ENCODE measurements at places on chromosomes 7 and 10. TPM values are rescaled to one million over a fixed set of nuclear protein-coding genes. Genes with fewer than 3 reads are reported as not detected.
A peak's percentile ranks its signal among the peaks of the same experiment; 100 is the strongest.

DNA sequence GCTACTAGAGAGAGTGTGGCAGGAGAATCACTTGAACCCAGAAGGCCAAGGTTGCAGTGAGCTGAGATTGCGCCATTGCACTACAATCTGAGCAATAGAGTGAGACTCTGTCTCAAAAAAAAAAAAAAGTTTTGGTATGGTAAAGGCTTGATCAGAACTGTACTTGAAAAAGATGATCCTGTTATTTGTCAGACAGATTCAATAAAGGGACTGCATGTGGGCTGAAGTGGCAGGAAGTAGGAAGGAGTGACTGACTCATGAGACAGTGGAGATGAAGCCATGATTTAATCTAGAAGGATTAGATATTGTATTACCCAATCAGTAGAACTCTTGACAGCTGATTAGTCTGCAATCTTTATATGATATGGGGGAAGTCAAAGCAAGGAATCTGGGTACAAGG lies 2.7 kb upstream of the TMEM254 start:
- H3K4me1 ChIP-seq, result peaks cover 16% of the 10 kb centered on the region
- peaks cover 5% of the 10 kb centered on the region for H3K36me3 ChIP-seq
- H3K4me3 ChIP-seq, result no peak overlapping the region
- no peak for DNase-seq
- H3K27me3 ChIP-seq, result no peaks in the 10 kb centered on the region
- no peak overlapping the region for H3K27ac ChIP-seq

DNA sequence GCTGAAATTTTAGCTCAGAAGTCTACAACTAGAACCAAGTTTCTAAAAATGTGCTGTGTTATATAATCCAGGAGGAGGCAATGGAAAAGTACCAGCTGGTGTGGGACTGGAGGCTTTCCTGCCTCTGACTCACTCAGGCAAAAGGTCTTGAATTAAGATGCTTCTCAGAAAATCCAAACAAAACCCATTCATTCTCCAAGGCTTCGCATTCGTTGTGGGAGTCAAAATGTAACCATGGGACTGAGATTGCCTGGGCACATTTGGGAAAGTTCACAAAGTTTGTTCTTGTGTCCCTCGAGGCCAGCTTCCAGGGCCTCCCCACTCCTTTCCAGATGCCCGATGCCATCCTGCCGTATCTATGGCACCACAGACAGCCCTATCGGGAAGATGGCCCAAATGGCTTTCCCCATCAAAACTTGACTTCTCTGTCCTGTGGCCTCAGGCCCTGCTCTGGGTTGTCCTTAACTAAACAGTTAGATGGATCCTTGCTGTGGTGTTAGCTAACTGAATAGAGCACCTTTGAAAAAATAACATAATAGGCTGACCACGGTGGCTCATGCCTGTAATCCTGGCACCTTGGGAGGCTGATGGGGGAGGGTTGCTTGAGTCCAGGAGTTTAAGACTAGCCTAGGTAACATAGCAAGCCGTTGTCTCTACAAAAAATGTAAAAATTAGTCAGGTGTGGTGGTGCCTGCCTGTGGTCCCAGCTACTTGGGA lies 180.5 kb downstream of the PFKFB3 start:
- DNase-seq, result no peak
- H3K4me3 ChIP-seq, result no peak overlapping the region
- peaks cover 18% of the 10 kb centered on the region for H3K36me3 ChIP-seq
- no peaks in the 10 kb centered on the region for H3K27me3 ChIP-seq

TMEM184A gene
- total RNA-seq, result 5.0 TPM

- peaks cover 2% of the 10 kb centered on the region for H3K27me3 ChIP-seq
- no peaks in the 10 kb centered on the region for H3K36me3 ChIP-seq
Observed at GRCh38 chr7:139032473-139032872, 3.4 kb downstream of the ZC3HAV1L start.

LEP gene
- not detected for total RNA-seq

DNA sequence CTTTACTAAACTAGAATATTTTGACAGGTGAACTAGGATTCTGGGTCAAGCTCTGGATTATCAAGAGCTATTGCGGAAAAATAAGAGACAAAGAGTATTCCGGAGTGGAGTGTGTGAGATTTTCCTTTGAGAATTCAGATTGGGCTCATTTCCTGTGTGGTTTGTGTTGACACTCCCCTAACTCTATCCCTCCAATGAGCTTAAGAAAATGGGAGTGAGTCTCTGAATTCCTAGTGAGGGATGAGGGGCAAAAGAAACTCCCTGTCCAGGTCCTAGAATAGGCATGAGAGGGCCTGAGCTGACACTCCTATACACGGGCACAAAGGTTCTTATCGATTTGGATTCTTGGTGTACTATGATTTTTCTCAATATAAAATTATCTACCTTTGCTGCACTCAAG lies 10.2 kb downstream of the KLF14 start:
- no peaks in the 10 kb centered on the region for H3K36me3 ChIP-seq
- no peak overlapping the region for H3K27ac ChIP-seq
- DNase-seq, result no peak

DNA sequence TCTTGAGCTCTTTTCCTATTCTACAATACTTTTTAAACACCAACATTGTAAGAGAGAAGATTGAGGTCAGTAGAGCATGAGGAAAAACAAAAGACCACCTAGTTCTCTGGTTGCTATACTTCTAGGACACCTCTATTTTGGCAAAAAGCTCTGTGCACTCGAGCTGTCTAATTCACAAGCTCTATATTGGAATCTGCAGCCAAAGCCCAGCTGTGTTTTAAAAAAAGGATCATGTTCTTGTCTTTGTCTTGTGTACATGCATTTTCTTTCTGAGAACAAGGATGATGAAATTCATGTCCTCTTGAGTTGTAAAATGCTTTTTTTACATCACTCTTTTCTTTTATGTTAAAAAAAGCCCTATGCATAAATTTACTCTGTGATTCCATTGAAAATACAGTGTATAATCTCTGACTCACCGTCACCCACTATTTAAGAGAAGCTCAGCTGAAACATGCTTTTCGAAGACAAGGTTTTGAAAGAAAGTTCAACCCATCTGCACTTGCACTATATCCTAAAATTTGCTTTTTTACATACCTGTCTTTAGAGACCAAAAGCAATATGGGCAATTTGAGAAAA lies 215.5 kb upstream of the VSTM2A start:
- H3K36me3 ChIP-seq, result no peaks in the 10 kb centered on the region
- H3K27ac ChIP-seq, result no peak overlapping the region
- no peak overlapping the region for H3K4me3 ChIP-seq
- no peaks in the 10 kb centered on the region for H3K27me3 ChIP-seq
- H3K4me1 ChIP-seq, result no peaks in the 10 kb centered on the region
- no peak for DNase-seq

TECTB gene
- total RNA-seq, result not detected

DNA sequence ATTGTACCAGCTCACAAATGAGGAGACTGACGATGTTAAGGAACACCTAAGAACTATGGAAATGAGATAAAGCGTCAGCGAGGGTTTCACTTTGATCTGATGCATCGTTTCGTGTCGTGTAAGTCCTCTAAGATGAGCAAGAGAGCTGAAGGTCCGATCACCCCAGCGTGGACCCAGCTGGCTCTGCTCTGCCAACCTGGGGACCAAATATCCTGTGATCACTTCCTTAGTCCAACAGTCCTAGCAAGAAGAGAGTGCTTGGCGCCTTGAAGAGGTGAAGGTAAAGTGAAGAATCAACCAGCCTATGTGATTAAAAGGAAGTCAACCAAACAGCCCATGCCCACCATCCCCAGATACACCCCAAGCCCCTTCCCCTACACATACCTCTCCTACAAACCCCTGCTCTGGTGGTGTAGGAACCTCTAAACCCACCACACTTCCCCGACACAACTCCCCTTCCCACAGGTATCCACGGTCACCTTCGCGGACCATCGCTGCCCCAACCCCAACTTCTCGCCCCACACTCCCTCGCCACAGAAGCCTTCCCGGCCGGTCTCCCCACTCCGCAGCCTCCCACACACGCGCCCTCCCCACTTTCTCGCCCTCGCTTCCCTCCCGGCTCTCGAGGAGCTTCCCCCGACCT lies 722 bp downstream of the UPF2 start:
- H3K36me3 ChIP-seq, result no peaks in the 10 kb centered on the region
- DNase-seq, result no peak
- peaks cover 20% of the 10 kb centered on the region for H3K4me1 ChIP-seq
- H3K27me3 ChIP-seq, result peaks cover 2% of the 10 kb centered on the region
- H3K4me3 ChIP-seq, result peak overlapping the region; percentile 87

GRCh38 chr10:127275793-127276450 lies 79.5 kb upstream of the INSYN2A start:
- H3K27ac ChIP-seq, result no peak overlapping the region
- no peak for DNase-seq
- H3K27me3 ChIP-seq, result no peaks in the 10 kb centered on the region
- H3K4me1 ChIP-seq, result no peaks in the 10 kb centered on the region
- no peak overlapping the region for H3K4me3 ChIP-seq

DNA sequence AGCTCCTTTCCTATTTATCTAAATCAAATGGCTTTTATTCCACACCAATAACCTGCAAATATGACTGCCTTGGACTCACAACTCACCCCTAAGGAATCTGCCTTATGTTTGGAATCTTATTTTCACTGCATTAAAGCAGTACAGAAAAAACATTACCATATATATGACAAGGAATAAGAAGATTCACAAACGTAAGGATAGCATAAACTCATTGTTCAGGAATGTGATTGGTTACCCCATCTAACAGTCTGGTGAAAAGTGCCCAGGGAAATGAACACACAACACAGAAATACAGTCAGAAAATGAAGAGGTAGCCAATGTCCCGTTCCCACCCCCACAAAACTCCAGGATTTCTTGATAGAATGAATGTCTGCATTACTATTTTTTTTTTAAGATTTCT lies 2.0 kb downstream of the PPP3CB start:
- DNase-seq, result no peak
- peak overlapping the region; percentile 80 for H3K27ac ChIP-seq
- H3K4me1 ChIP-seq, result peaks cover 37% of the 10 kb centered on the region
- peak overlapping the region; percentile 52 for H3K4me3 ChIP-seq

DNA sequence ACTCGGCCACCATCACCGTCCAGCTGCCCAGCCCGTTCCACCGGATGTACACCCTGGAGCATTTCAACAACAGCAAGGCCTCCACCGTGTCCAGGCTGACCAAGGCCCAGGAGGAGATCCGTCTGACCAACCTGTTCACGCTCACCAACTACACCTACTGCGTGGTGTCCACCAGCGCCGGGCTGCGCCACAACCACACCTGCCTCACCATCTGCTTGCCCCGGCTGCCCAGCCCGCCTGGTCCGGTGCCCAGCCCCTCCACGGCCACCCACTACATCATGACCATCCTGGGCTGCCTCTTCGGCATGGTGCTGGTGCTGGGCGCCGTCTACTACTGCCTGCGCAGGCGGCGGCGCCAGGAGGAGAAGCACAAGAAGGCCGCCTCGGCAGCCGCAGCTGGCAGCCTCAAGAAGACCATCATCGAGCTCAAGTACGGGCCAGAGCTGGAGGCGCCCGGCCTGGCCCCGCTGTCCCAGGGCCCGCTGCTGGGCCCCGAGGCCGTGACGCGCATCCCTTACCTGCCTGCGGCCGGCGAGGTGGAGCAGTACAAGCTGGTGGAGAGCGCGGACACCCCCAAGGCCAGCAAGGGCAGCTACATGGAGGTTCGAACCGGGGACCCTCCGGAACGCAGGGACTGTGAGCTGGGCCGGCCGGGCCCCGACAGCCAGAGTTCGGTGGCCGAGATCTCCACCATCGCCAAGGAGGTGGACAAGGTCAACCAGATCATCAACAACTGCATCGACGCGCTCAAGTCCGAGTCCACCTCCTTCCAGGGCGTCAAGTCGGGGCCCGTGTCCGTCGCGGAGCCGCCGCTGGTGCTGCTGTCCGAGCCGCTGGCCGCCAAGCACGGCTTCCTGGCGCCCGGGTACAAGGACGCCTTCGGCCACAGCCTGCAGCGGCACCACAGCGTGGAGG lies 75.8 kb downstream of the ELFN1 start:
- peaks cover 2% of the 10 kb centered on the region for H3K27me3 ChIP-seq
- DNase-seq, result no peak
- H3K36me3 ChIP-seq, result peaks cover 6% of the 10 kb centered on the region
- H3K4me3 ChIP-seq, result no peak overlapping the region
- H3K27ac ChIP-seq, result no peak overlapping the region

DNA sequence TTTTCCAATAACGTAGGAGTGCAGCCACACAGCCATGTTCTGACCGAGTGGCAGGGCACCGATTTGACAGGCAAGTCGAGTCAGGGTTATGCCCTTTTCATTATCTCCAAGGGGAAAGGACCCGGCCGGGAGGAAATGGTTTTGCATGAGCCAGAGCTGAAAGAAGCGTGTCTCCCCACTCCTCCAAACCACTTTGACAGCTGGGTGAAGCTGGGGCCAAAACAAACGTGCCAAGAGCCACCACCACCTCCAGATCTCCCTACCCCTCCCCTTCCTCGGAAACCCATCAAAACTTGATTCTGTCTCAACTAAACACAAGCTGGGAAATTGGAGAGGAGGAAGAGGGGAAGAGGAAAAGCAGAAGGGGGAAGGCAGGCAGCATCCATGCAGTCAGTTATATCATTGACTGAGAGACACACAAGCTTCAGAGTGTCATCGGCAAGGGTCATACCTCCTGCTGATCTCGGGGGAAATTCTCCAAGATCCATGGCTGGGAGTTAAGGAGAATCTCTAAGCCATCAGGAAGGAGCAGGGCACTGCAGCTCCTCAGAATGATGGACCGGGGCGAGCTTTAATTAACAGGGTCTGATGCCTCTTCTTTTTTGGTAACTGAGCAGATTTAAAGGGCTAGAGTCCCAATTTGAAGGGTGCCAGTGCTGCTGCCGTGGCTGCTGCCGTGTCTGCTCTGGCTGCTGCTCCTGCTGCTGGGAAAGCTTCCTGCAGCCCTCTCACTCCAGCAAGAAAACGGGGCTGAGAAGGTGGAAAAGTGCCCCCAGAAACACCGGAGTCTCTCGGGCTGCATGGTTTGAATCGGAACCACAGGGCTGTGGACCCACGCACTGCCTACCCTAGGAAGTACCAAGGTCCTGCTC lies 34.7 kb upstream of the CALN1 start:
- H3K36me3 ChIP-seq, result no peaks in the 10 kb centered on the region
- peaks cover 74% of the 10 kb centered on the region for H3K27me3 ChIP-seq
- H3K4me3 ChIP-seq, result no peak overlapping the region
- no peaks in the 10 kb centered on the region for H3K4me1 ChIP-seq
- no peak for DNase-seq

GRCh38 chr7:110347081-110347480 lies 743.8 kb upstream of the LRRN3 start:
- no peak overlapping the region for H3K27ac ChIP-seq
- no peaks in the 10 kb centered on the region for H3K4me1 ChIP-seq
- H3K27me3 ChIP-seq, result no peaks in the 10 kb centered on the region
- no peak overlapping the region for H3K4me3 ChIP-seq
- DNase-seq, result no peak
- peaks cover 2% of the 10 kb centered on the region for H3K36me3 ChIP-seq

GRCh38 chr7:15972862-15973275 lies 286.4 kb upstream of the MEOX2 start:
- peaks cover 7% of the 10 kb centered on the region for H3K4me1 ChIP-seq
- H3K27ac ChIP-seq, result peak overlapping the region; percentile 9
- peaks cover 2% of the 10 kb centered on the region for H3K27me3 ChIP-seq
- no peaks in the 10 kb centered on the region for H3K36me3 ChIP-seq

RAMP3 gene
- not detected for total RNA-seq
